ENCODE measurements at places on chromosomes 16 and 17. TPM values are rescaled to one million over a fixed set of nuclear protein-coding genes. Genes with fewer than 3 reads are reported as not detected.

GRCh38 chr16:67169011-67169451 lies 1.3 kb upstream of the NOL3 start:
- H3K27me3 ChIP-seq, result no peaks in the 10 kb centered on the region
- DNase-seq, result no peak
- H3K4me1 ChIP-seq, result peaks cover 55% of the 10 kb centered on the region
- no peaks in the 10 kb centered on the region for H3K36me3 ChIP-seq
- peak overlapping the region; percentile 95 for H3K27ac ChIP-seq
- no peak overlapping the region for H3K4me3 ChIP-seq

DNA sequence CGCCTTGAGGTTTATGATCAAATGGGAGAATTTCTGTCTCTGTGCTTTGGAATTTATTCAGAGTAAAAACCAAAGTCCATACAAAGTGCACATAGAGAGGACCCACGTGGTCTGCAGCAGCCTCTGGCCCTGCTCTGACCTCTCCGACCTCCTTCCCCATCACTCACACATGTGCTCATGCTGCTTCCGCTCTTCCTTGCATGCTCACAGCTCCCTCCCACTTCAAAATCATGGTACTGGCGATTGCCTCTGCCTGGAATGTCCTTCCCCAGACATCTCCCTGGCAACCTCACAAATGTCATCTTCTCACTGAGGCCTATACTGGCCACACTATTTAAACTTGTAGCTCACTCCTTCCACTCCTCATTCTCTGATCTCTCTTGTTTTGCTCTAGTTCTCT lies 418.0 kb downstream of the CA10 start:
- H3K4me3 ChIP-seq, result no peak overlapping the region
- H3K36me3 ChIP-seq, result no peaks in the 10 kb centered on the region
- no peaks in the 10 kb centered on the region for H3K4me1 ChIP-seq
- no peak for DNase-seq
- H3K27ac ChIP-seq, result no peak overlapping the region

TEDC2 gene
- 0.27 TPM for total RNA-seq

- H3K4me3 ChIP-seq, result no peak overlapping the region
- no peaks in the 10 kb centered on the region for H3K4me1 ChIP-seq
- H3K36me3 ChIP-seq, result peaks cover 59% of the 10 kb centered on the region
- DNase-seq, result no peak
- H3K27me3 ChIP-seq, result no peaks in the 10 kb centered on the region
Measured at GRCh38 chr16:1450218-1450617, 5.9 kb upstream of the CCDC154 start.

DNA sequence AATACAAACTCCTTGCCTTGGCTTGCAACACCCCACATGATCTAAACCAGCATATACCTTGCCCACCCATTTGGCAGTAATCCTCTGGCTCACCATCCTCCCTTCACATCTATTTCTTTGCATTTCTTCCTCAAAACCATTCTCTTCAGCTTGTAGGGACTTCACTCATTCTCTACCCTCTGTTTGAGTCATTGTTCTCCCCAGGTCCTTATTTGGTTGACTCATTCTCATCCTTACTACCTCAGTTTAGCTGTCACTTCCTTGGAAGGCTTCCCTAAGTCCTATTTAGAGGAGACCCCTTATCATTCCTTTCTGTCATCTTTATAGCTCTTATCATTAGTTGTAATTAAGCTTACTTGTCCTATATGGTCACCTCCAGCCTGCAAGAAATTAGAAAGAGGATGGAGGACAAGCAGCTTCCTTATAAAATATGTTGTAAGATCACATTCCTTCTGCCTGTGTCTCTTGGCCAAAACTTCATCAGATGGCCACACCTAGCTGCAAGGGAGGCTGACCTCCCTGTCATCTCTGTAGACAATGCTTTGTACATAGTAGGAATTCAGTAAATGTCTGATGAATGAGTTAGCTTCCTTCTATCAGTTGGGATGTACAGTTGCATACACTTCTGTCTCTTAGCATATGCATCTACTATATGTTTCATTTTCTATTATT lies 1.7 kb downstream of the TTC19 start:
- H3K36me3 ChIP-seq, result peaks cover 27% of the 10 kb centered on the region
- H3K27ac ChIP-seq, result no peak overlapping the region
- peak overlapping the region; percentile 87 for H3K4me3 ChIP-seq
- H3K27me3 ChIP-seq, result no peaks in the 10 kb centered on the region
- H3K4me1 ChIP-seq, result peaks cover 11% of the 10 kb centered on the region
